SHP77 (cell line): ENCODE measurements at places on chromosomes 2 and 18.
A peak's percentile ranks its signal among the peaks of the same experiment; 100 is the strongest.

DNA sequence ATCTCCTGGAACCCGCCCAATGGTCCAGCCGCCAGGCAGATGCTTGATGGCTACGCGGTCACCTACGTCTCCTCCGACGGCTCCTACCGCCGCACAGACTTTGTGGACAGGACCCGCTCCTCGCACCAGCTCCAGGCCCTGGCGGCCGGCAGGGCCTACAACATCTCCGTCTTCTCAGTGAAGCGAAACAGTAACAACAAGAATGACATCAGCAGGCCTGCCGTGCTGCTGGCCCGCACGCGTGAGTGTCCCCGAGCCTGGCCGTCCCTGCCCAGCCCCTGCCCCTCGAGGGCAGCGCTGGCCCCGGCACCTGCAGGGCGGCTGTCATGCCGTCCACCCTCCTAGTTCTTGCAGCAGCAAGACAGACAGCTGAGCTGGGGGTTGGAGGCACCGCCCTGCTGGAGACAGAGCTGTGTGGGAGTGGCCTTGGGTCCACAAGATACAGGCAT is 36.7 kb downstream of the MTERF4 start:
- DNase-seq, result no peak

GRCh38 chr2:165804719-165805118 is 10.7 kb upstream of the GALNT3 start:
- no peak for DNase-seq

DNA sequence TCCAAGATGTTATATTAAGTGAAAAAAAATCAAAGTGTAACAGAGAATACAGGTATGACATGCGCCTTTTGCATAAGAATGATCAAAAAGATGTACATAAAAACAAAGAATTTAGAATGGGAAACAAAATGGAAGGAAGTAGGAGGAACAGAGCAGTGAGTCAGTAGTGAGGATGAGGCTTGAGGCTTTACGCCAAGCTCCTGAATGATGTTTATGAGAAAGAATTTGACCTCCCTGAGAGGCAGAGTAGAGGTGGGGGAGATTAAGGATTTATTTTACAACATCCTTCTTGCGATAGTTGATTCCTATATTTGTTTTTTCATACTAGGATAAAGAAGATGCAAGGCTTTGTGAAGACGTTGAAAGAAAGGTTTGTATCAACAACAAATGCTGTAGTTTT is 81.4 kb downstream of the DCDC2C start:
- DNase-seq, result no peak

GRCh38 chr2:73999881-74000597 is 15.3 kb downstream of the TET3 start:
- DNase-seq, result no peak

DNA sequence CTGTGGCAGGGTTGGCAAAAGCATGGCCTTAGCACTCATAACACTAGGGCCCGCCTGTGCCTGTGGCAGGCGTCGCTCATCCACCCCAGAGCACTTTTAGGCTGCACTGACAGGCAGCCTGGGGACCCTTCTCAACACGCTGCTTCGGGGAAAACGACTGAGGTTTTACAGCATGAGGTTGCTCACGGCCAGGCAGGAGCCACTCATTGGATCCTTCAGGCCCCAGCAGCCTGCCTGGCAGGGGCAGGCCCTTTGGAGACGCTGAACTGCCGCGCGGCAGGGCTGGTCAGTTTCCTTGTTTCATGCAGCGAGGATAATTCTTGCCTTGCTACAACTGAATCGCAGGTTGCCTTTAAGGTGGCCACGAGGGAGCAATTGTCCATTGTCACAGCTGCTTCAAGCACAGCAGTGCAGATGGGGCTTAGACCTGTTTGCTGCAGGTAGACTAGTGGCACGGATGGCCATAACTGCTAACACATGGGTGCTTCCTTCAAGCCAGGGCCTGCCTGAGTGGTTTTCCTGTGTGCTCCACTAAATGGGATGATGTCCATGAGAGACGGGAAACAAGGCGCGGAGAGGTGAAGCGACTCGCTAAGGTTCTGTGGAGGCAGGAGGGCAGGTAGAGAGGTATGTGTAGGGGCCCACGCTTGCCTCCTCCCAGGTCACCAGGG is 49.9 kb upstream of the HS6ST1 start:
- DNase-seq, result no peak

- no peak for DNase-seq
Measured at GRCh38 chr2:136916131-136916530, 150.8 kb downstream of the THSD7B start.

- no peak for DNase-seq
Measured at GRCh38 chr2:40559175-40559574, 107.3 kb upstream of the SLC8A1 start.

DNA sequence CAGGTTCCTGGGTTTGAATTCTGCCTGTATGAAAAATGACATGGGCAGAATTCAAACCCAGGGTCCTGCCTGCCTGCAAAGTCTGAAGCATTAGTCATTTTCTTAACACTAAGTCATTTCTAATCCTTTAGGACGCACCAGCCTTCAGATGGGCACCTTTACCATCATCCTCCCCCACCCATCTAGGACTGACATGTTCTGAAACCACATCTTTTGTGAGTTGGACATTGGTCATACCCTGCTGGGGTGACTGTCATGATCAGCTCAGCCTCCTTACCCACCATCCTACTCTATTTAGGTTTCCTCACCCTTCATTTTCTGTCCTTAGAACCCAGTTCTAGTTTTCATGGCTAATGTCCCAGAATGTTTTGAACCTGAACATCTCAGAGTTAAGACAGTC is 104.9 kb downstream of the TRIB2 start:
- no peak for DNase-seq

GRCh38 chr18:63681449-63682340 is 20.0 kb upstream of the SERPINB3 start:
- no peak for DNase-seq

GRCh38 chr18:35618696-35619095 is 37.2 kb downstream of the GALNT1 start:
- DNase-seq, result no peak

DNA sequence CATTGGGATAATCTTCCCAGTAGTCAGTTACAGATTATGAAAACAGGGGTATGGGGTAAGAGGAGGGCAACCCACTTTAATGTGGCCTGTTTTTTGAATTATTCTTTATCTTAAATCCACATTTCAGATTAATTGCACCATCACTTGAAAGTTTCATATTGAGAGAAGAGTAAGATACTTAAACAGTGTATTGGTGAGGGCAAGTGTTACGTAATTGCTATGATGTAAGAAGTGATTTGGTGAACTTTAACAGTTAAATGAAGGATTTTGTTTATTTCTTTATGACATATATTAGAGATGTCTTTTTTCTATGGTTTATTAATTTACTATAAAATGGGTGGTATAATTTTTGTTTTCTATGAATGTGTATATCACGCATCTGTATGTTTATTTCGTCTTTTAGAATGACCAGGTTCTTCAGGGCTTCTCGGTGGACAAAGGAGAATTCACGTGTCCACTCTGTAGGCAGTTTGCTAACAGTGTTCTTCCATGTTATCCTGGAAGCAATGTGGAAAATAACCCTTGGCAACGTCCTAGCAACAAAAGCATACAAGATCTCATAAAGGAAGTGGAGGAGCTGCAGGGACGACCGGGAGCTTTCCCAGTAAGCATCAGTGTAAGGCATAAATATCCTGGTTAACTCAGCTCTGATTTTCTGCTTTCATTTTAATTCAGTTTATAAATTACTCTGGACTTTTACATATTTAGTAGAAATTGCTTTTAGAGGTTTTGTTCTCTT is 171.2 kb upstream of the MYO3B start:
- no peak for DNase-seq

GRCh38 chr2:7701791-7702190 is 784.6 kb downstream of the RNF144A start:
- no peak for DNase-seq

GRCh38 chr2:150484461-150485021 is 2.9 kb downstream of the RND3 start:
- no peak for DNase-seq

DNA sequence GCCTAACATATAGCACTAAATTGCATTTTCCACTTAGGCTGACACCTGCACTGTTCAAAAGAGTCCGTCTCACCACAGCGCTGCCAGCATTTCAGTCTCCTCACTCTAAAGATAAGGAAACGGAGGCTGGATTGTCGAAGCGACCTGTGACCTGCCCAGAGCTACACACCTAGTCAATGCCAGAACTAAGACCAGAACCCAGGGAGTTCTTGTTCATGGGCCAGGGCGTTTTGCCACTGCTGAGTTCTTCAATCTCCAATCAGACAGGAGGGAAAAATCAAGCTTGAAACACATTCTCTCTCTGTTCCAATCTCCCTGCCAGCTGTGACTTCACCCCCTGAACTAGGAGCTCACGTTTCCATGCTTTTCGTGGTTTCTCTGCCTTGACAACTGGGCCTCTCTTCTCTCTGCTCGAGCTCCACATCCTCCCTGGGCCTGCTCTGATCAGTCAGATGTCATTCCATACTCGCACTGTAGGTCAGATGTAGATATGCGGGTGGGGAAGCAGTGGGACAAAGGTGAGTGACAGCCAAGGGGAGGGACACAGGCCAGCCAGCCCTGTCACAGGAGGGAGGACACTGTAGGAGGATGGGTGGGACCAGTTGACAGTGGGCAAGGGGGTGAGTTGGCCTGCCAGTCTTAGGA is 221.1 kb upstream of the SMAD2 start:
- no peak for DNase-seq

DNA sequence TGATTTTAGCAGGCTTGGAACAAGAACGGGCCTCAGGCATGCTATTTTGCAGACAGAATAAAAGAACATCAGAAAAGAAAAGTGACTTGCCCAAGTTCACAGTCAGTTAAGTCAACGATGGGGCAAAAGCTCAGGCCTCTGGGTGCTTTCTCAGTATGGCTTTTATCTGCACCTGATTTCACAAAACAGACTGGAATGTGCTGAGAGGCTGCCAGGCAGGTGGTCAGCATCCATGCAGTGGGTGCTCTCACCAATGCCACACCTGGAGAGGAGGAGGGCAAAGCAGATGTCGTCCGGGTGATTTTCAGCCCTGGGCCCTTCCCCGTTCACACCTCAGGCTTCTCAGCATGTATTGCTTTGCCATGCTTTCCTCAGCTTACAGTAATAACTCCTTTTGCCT is 854.6 kb downstream of the RNF144A start:
- no peak for DNase-seq

GRCh38 chr2:196268538-196269338 is 97.4 kb upstream of the STK17B start:
- DNase-seq, result no peak

GRCh38 chr2:48162742-48163141 is 256.4 kb upstream of the FBXO11 start:
- DNase-seq, result no peak

DNA sequence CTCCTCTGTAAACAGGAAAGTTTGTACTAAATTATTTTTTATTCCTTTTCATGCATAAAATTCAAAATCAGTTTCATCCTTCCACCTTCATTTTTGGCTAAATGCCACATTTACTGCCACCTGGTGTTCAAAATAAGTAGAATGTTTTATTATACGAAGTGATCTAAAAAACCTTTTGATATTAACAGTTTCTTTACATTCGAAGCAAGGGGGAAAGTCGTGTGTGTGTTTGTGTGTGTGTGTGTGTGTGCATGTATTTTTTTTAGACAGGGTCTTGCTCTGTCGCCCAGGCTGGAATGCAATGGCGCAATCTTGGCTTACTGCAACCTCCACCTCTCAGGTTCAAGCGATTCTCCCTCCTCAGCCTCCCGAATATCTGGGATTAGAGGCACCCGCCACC is 9.0 kb upstream of the SCN9A start:
- DNase-seq, result no peak

DNA sequence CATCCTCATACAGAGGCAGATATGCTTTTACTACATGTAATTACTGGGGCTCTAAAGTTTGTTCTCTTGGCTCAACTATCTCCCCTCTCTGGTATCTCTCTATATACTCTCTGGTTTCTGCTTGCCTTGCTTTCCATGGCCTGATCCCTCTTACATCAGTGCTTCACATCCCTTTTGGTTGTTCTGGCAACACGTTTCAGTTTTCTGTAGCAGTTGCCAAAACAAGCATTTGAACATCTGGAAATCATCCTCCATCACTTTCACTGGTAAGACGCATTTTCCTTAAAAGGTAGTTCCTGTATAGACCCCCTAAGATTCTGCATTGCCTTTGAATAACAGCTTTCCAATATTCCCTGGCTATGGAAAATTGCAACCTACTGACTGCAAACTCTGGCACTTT is 25.9 kb downstream of the COL5A2 start:
- no peak for DNase-seq

- DNase-seq, result no peak
Measured at GRCh38 chr18:58882686-58883085, 18.0 kb downstream of the ZNF532 start.

DNA sequence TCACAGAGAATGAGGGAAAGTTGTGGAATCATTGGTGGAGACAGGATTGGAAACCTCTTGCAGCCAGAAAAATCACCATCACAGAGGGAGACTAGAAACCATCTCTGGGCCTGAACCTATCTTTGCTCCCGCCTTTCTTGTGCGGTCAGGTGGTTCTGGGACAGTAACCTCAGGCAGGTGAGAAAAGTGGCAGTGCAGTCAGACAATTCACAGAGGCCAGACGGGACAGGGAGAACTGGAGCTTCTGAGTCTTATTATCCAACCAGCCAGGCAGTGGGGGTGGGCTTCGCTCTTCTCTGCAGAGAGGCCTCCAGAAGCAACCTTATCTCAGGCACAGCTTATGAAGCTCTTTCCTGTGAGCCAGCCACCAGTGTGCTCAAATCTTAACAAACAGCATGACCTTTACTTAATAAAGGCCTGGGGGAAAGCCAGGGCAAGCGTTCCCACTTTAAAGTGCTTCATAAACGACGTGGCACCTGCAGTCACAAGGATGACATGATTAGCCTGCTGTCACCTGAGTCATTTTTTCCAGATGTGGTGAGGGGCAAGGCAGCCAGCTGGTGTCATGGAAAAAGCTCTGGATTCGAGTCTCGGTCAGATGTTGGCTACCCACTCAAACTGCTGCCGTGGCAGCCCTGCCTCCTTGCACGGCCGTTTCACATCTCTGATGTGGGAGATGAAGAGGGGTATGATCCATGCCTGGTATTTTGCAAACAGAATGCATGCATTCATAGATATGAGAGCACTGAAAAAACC is 109.7 kb downstream of the B3GNT2 start:
- peak; percentile 36 for DNase-seq

GRCh38 chr2:45575881-45576280 is 35.2 kb downstream of the SRBD1 start:
- no peak for DNase-seq

- no peak for DNase-seq
Measured at GRCh38 chr2:36562973-36563532, 34.9 kb downstream of the FEZ2 start.

DNA sequence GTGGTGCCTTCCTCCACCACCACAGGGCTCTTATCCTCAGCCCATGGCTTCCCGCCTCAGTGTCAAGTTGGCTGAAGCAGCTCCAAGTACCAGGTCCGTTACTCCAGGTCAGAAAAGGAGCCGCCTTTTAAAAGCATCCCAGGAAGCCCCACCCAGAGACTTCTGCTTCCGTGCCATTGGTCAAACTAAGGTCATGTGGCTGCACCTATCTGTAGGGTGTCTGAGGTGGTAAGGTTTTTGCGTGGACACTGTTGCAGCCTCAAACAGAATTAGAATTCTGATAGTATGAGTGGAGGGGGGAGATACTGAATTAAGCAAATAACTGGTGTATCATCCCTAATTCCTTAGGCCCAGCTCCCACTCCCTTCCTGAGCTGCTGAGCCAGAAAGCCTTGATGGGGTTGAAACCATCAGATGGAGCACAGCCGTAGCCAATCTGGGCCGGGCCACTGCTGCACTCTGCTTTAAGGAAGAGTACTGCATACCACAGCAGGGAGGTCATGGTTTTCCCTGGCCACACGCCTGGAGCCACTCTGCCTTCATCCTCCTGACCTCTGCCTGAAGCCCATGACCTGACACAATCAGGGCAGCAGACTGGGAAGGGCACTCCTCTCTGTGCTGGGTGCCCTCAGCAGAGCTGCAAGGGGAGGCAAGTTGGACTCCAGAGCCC is 8.4 kb downstream of the TMEM247 start:
- peak; percentile 25 for DNase-seq
